Cortex of kidney (tissue), 1 donor: ENCODE measurements at places on chromosomes 16 and 17.

DNA sequence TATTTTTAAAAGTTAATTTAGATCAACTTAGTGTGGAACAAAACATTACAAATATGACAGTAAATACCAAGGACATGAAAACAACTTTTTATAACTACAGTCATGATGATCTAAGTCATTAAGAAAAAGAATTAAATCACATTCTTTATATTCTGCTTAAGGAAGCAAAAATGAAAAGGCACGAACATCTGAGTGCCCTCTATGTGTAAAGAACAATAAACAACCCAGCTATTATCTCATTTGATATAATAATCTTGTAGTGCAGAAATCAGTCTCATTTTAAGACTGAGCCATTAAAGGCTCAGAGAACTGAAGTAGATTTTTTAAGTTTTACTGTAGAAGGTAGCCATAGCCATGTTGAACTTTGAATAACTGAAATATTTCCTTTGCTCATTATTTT, 13.4 kb downstream of the MYO1D start:
- DNase-seq: no peak

GRCh38 chr17:31722251-31723056, 136.6 kb downstream of the COPRS start:
- DNase-seq: no peak

- no peak for DNase-seq
Measured at GRCh38 chr17:82808921-82809905, 30.6 kb downstream of the ZNF750 start.

GRCh38 chr17:61946359-61946758, 18.6 kb upstream of the INTS2 start:
- no peak for DNase-seq

GRCh38 chr16:78133919-78134318, 34.5 kb downstream of the WWOX start:
- no peak for DNase-seq

- no peak for DNase-seq
Measured at GRCh38 chr16:57614536-57614935, 13.9 kb upstream of the ADGRG1 start.

DNA sequence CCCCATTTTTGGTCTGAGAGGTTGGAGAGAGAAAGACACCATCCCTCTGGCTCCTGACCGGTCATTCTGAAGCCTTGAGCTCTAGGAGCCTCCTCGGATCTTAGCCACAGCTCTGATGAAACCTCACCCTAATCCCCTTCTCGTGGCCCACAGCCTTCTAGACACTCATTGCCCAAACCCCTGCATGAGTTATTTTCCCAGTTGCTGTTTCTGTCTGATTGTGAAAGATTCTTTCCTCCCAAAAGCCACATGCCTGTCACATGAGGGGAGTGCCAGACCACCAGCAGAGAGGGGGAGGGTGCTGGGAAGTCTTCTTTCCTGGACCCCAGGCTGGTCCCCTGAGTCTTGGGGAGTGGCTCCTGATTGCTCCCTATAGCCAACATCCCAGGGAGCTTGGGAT, 17.6 kb upstream of the ABR start:
- no peak for DNase-seq

DNA sequence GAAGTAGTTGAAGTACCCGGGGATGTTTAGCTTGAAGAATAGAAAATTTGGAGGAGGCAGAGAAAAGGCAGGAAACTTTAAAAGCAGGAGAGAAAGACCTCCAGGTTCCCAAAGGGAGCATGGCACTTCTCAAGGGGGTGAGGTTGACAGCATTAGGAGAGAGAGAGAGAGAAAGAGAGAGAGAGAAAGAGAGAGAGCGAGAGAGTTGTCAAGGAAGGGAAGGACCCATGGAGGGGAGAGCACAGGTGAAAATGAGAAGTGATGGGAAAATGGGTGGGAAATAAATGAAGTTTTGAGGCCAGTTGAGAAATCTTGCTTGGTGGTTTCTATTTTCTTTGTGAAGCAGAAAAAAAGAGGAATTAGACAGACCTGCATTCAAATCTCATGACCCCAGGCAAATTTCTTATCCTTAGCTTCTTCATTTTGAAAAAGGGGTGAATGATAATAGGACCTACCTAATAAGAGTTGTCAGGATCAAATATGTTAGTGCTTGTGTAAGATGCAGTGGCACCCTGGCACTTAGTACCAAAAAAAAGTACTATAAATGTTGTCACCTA, 24.0 kb downstream of the PRKCB start:
- no peak for DNase-seq

DNA sequence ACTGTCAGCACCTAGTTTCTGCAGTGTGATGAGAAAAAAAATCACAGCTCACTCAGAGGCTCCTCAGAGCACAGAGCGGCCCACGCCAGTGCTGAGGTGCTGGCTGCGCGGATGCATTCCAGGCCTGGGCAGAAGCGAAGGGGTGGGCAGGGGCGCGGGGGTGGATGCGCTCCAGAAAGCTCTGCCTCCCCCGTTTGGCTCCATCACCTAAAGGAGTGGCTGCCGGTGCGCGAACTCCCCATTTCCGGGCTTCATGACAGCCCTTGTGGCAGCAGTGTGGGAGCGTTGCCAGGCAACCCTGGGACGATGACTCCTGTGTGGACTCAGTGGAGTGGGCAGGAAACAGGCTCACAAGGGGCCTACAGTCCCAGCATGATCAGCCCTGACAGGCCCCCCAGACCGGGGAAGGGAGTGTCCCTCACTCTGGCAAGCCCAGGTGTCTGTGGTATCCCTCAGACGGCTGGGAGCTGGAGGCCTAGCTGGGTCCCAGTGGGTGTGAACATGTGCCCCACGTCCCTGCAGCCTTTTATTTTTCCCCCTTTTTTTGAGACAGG, 32.8 kb upstream of the NUDT16L1 start:
- DNase-seq: no peak

- no peak for DNase-seq
Measured at GRCh38 chr16:7849841-7850240, 517.2 kb downstream of the RBFOX1 start.

GRCh38 chr17:75078284-75079022, 9.3 kb upstream of the SLC16A5 start:
- DNase-seq: no peak

DNA sequence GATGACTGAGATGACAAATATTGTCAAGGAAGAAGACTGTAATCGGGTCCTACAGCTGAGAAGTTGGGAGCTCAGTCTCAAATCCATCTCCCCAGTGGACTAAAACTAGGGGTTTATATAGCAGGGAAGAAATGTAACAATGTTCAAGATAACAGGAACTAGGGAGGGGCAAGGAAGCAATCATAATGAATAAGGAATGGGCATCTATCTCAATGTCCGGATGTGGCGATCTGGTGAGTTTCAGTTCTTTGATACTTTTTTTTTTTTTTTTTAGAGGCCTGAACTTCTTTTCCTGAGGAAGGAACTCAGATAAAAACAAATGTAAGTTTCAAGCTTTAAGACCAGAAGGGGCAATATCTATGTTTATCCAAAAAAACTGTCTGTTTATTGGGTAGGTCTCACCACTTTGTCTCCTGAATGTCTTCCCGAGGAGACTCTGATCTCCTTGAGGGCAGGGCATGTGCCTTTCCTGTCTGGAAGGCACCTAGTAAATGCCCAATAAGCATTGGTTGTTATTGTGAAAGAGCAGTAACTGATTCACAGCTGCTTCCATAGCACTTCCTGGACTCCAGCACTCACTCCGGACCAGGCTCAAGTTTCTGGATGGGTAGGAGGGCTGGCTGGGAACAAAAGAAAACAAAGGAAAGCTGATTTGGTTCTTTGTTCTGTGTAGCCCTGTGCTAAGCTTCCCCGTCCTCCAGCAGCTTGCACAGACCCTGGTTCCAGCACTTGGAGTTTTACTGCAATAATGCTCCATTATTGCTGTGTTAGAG, 51.9 kb downstream of the MEOX1 start:
- no peak for DNase-seq

DNA sequence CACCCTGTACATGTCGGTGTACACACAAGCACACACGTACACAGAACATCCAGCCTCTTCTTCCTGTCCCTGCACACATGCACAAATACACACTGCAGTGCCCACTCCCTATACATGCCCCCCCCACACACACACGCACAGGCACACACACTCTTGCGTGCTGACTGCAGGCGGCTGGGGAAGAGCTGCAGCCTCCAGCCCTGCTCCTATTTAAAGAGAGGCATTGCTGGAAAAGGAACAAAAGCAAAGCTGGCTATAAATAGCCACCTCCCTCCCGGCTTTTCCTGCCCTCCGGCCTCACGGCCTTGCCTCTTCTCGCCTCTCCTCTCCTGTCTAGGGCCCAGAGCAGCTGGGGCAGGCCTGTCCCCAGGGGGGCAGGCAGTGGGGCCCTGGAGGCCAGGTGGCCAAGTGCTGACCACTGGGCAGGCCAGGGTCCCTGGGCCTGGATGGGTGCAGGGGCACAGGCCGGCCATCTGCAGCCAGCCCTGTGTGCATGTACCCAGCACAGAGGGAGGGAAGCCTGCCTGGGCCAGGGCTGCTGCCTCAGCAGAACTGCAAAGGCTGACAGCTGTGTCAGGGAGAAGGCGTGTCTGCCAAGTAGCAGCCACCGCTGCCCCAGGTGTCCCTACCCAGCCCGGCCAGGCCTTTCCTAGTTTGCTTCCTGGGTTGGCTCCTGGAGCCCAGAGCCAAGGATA, 25.4 kb downstream of the RTN4RL1 start:
- DNase-seq: no peak

- DNase-seq: no peak
Measured at GRCh38 chr16:53839150-53839549, 135.2 kb downstream of the FTO start.
